Foreskin keratinocyte (primary cell): ENCODE measurements at places on chromosomes 12 and 14. TPM values are rescaled to one million over a fixed set of nuclear protein-coding genes. Genes with fewer than 3 reads are reported as not detected.

DNA sequence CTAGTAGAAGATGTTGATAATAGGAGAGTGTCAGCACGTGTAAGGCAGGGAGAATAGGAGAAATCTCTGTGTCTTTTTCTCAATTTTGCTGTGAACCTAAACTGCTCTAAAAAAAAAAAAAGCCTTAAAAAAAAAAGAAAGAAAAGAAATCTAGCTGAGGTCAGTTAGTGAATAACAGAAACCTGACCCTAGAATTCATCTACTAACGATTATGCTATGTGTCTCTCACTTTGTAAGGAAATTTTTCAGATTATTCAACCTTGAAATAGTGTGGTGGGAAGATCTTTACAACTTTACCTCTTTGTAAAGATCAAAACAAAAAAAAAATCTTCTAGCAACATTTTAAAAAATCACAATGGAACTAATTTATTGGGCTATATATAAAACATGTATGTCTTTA is 995.7 kb downstream of the GALC start:
- DNase-seq = no peak

DNA sequence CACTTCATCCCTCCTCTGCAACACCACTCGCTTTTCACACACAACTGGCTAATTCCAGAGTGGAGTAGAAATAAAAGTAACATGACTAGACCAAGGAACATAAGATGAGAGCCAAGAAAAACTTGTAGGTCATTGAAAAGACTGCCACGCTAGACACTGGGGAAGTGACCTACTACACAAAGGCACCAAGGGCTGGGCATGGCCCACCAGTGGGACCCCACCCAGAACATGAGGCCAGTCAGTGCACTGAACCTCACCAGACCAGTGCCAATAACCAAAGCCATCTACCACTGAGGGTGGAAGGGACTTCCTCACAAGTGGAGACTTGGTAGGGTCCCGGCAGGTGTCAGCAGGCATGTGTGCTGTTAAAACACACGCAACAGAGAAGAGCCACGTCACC is 19.7 kb downstream of the FBLN5 start:
- DNase-seq = no peak

GRCh38 chr12:121114019-121114639 is 18.5 kb upstream of the P2RX7 start:
- DNase-seq = peak; percentile 49

GRCh38 chr12:94686834-94687628 is 36.7 kb upstream of the TMCC3 start:
- no peak for DNase-seq

GRCh38 chr12:40598073-40598472 is 94.2 kb upstream of the CNTN1 start:
- no peak for DNase-seq

- DNase-seq = no peak
Measured at GRCh38 chr12:4285070-4285469, 11.5 kb downstream of the CCND2 start.

NKX2-1 gene
- not detected in 2 replicates for total RNA-seq

HELB gene
- 2.5 and 3.5 TPM in 2 replicates for total RNA-seq
